ENCODE measurements at places on chromosomes 16 and 17.
A peak's percentile ranks its signal among the peaks of the same experiment; 100 is the strongest.

GRCh38 chr17:50145532-50146229 is 4.8 kb downstream of the PPP1R9B start:
- peak; percentile 24 for DNase-seq

DNA sequence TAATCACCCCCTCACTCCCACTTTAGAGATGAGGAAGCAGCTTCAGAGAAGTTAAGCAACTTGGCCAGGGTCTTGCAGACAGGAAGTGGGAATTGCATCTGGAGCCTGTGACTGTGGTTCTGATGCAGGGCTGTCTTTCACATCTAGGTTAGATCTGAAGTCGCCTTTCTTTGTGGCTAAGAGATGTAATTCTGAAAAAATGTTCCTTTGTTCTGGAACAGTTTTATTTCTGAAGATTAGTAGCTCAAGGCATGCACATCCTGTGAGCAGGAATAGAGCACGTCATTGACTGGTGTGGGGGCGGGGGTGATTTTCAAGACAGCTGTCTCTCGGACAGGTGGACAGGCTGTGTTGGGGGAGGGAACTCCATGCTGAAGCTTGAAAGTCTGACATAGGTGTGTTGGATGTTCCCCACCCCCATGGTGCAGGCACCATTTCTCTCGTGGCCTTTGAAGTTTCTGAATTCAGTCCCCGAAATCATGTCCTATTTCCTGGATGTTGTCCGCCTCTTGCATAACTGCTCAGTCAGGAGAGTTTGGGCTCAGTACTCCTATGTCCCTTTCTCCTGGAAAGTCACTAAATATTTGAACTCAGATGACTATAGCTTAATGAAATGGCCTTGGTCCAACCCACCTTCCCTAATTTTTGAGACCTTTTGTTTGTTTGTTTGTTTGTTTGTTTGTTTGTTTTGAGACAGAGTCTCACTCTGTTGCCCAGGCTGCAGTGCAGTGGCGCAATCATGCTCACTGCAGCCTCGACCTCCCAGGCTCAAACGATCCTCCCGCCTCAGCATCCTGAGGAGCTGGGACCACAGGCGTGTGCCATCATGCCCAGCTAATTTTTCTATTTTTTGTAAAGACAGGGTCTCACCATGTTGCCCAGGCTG is 21.0 kb upstream of the HERPUD1 start:
- peak; percentile 52 for DNase-seq

DNA sequence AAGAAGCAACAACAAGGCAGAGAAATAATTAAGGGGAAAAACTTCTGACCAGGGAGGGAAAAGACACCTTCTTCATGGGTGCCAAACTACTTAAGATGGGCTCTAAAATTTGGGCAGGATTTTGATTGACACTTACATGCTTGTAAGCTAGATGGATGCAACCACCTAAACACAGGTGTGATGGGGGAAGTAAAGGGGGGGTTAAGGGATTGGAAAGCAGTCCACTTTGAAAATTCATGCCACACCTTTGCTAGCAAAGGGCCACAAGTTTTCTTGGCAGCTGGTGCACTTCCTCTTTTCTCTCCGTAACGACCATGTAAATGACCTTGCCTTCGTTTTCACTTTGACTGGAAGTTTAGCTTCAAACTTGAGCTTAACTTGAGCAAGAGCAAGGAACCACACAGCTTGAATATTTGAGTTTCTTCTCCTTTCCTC is 14.3 kb upstream of the PRKAR1A start:
- DNase-seq, result no peak

DNA sequence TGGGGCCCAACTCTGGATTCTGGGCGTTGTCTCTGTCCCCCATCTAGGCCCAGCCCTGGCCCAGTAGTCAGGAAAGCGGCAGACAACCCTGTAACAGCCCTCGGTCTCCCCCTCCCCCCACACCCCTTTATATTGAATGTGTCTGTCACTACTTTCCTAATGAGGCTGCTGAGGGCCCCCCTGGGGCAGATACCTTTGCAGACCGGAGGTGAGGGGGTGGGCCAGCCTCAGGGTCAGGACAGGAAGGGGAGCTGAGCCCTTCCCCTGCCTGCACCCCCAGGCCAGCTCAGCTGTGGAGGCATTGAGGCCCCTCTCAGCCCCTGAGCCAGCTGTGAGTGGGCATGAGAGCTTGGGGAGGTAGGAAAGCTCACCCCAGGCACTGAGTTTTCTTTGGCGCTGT is 17.1 kb downstream of the RAI1 start:
- no peak for DNase-seq

DNA sequence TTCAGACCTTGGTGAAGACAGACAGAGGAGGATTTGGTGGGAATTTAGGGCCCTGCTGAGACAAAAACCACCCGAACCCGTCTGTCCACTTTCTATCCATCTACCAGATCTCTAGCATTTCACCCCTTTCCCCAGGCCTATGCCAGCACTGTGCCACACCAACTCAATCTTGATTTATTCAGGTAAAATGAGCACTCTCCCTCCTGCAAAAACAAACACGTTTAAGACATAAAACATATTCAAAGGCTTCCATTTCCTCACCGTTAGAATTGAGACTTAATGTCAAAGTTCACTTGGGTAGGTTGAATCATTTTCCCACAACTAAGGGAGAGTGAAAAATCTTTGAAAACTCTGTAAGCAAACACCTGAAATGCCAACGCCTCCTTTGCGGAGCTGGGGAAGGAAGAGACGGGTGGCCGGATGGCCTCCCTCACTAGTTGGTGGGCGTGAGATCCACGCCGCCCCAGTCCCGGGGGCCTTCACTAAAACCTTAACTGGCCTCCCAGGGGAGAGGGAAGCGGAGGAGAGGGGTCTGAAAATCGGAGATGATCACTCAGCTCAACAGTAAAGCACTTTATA is 862 bp downstream of the DCAKD start:
- DNase-seq, result peak; percentile 44

DNA sequence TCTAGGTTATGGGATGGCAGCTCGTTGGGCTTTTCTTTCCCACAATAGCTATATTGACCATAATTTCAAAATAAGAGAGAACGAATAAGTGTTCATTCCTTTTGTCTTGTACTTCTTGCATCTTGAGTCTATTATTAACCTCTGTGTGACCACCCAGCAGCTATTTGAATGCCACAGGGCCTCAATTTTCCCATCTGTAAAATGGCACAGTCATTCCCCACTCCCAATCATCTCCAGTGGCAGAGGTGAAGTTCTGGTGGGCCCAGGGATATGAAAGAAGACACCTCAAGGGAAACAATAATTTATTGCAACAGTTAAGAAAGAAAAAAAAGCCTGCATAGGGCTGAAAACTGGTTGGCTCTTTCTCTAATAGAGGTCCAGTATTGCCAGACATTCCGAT is 28.6 kb upstream of the NKD1 start:
- DNase-seq, result no peak

- no peak for DNase-seq
Measured at GRCh38 chr16:58582971-58583765, 46.5 kb downstream of the CNOT1 start.

- DNase-seq, result peak; percentile 91
Measured at GRCh38 chr16:27245276-27246172, 23.0 kb downstream of the NSMCE1 start.

DNA sequence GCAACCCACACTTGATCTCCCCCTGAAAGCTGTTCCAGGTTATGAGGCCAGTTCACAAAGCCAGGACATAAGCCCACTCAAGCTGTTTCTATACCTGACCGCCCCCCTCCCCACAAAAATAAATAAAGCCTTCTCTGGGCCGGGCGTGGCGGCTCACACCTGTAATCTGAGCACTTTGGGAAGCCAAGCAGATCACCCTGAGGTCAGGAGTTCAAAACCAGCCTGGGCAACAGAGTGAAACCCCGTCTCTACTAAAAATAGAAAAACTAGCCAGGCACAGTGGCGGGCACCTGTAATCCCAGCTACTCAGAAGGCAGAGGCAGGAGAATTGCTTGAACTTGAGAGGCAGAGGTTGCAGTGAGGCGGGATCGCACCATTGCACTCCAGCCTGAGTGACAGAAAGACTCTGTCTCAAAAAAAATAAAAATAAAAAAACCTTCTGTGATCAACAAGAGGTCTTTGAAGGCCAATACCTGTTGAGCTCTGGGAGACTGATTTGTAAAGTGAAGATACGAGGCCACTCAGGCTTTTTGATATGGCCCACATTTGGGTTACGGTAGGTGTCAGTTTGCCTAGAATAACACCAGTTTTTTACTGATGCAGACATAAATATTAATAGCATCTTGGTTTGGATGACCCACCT is 2.2 kb downstream of the KDM8 start:
- no peak for DNase-seq

DNA sequence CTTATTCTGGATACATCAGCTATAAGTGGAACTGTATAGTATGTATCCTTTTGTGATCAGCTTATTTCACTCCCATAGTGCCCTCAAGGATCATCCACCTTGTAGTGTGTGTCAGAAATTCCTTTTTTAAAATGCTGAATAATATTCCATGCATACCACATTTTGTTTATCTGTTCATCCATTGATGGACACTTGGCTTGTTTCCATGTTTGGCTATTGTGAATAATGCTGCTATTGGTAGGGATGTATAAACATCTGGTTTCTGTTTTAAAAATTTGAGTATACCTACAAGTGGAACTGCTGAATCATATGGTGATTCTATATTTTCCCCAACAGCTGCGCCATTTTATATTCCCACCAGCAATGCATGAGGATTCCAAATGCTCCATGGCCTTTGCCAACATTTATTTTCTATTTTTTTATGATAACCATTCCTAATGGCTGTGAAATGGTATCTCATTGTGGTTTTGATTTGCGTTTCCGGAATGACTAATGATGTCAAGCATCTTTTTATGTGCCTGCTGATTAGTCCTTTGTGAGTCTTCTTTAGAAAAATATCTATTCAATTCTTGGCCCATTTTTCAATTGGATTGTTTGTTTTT is 11.6 kb downstream of the RCVRN start:
- DNase-seq, result no peak

DNA sequence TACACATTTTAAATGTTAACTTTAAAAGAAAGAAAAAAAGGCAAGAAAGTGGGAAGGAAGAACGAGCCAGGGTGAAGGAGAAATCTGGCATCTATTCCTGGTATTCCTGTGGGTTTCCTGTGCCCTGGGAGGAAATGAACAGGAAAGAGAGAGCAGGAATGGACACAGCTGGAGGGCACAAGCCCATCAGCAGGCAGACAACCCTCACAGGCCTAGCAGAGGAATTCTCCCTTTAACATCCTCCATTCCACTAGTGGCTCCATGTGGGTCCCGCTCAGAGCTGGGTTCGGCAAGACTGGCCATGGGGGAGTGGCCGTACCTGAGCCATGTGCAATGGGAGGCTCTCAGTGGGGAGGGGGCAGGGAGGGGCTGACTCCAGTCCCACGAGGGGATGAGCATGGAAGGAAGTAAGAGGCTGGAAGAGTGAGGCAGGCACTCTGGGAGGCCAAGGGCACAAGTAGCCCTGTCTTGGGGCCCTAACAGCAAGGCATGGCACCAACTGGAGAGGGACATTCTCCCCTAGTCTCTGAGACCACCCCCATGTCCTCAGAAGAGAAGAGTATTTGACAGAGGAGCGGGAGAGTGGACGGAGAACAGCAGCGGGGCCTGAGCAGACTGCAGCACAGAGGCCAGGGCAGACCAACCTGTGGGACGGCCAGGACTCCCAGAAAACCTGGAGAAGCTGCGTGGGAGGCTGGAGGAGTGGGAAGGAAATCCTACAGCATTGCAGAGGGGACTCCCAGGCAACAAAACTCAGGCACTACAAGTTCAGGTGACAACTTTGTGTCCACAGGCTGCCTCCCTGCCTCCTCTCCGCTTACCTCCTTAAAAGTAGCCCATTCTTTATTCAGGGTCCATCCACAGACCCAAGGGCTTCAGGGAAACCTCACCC is 30.2 kb downstream of the TK2 start:
- DNase-seq, result no peak

GRCh38 chr17:5624211-5624610 is 39.9 kb upstream of the NLRP1 start:
- DNase-seq, result no peak

DNA sequence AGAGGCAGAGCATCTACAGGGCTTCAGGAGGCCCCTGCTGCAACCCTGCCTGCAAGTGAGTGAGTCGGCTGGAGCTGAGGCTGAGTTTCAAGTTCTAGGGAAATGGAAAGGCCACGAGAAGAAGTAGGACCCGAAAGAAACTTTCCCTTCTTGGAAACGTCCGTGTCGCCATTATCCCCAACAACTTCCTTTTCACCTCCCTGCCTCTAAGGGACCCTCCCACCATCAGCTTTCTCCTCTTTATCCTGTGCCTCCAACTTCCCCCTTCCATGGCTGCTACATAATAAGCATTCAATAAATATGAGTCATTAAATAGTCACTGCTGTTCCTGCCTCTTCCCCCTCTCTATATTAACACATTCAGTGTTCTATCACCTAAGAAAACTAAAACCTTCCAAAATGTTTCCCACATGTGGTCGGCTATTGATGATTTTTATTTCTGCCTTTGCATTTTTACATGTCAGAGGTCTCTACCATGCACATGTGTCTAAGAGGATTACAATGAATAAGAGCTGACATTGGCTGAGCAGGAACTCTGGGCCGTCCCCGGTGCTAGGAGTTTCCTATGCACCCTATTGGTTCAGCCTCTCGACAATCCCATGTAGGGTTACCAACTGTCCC is 115.9 kb upstream of the TNRC6C start:
- no peak for DNase-seq

DNA sequence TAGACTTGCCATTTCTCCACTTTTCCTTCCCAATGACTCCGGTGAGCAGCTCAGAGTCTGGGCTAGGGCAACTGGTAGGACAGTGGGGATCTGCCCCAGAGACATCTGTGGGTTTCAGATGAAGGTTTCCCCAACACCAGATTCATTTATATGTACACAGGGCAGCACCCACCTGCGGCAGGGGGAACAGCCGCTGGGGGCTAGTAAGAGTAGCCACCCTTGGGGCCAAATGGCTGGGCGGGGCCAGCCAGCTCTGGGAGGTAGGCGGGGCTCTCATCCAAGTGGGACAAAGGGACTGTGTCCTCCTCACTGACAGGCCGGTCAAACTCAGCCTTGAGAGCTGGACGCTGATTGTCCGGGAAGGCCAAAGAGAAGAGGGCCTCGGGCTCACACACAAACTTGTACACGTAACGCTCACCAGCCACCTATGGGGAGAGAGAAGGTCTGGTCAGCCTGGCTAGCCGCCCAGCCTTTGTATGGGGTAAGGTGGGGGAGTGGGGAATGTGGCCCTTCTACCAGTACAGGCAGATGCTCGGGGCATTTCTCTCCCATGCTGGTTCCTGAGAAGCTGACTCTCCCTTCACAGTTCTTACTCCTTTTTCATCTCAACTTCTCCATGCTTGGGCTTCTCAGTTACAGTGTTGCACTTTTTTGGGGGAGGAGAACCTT is 17.7 kb downstream of the ETV4 start:
- DNase-seq, result no peak

GRCh38 chr17:82823004-82823403 is 16.8 kb downstream of the ZNF750 start:
- no peak for DNase-seq
